Esophagus squamous epithelium (tissue), 5 donors: ENCODE measurements at places on chromosomes 5 and 9. TPM values are rescaled to one million over a fixed set of nuclear protein-coding genes. Genes with fewer than 3 reads are reported as not detected.

GRCh38 chr9:128127568-128127989 lies at the start of gene PTGES2:
Gene PTGES2 (minus strand): TSS chr9:128127729. CDS start chr9:128127717, 12 bp downstream.
- no peak for DNase-seq

DNA sequence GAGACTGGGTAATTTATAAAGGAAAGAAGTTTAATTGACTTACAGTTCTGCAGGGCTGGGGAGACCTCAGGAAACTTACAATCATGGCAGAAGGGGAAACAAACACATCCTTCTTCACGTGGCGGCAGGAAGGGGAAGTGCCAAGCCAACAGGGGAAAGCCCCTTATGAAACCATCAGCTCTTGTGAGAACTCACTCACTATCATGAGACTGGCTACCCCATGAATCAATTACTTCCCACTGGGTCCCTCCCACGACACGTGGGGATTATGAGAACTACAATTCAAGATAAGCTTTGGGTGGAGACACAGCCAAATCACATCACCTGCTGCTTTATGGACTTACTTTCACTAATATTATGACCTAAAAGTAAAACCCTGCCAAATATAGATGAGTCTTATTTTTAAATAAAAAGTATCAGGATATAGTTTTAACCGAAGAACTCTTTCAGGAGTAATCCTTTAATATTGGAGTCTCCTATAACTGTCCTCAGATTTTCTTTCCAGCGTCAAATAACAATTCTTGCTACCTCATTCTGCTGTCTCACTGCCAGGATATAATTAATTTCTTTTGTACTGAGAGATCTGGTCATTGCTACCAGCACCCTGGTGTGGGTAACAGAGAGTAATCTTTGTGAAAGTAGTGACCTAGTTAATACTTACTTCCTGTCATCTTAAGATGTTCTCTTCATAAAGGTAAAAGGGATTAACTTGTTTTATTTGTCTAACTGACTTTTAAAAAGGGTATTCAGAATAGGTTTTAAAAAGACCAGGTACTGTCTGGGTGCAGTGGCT lies 68.6 kb downstream of the NLN start:
- no peak for DNase-seq

GRCh38 chr5:75152860-75153259 lies 83.8 kb downstream of the ANKRD31 start:
- DNase-seq, result no peak

DNA sequence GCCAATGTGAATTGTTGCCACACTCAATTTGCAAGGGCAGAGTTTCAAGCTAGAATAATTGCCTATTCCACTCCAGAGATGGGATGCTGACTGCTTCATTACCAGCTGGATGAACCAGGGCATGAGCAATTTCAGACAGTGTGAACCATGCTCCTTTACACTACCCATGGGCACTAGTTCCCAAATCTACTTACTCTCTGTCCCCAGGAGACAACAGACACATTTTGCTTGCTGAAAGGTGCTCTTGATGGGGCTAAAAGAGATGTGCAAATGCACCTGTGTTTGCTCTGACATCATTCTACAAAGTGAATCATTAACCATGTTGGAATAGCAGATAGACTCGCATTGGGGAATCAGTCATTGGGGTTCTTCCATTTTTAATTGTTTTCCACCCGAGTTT lies 522.3 kb upstream of the NUDT12 start:
- DNase-seq, result no peak

- no peak for DNase-seq
Observed at GRCh38 chr9:133250741-133251170, 24.2 kb downstream of the ABO start.

GRCh38 chr9:115794921-115795475 lies 358.6 kb upstream of the PAPPA start:
- no peak for DNase-seq

DNA sequence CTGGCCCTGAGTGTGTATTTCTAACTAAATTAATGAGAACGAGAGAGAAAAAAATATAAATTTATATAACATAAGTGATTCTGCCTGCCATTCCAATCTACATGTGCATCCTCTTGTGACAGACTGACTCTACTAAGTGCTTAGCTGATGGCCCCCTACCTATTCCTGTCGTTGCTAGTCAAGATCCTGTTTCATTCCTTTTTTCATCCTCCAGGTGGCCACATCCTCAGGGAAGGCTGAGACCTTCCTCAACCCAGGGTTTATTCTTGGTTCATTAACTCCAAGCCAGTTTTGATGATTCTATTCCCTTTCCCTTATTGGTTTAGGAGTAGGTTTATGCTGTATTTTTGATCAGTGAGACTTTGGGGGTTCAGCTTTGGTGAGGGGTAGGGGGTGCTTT lies 201.3 kb downstream of the C9orf152 start:
- DNase-seq, result no peak

DNA sequence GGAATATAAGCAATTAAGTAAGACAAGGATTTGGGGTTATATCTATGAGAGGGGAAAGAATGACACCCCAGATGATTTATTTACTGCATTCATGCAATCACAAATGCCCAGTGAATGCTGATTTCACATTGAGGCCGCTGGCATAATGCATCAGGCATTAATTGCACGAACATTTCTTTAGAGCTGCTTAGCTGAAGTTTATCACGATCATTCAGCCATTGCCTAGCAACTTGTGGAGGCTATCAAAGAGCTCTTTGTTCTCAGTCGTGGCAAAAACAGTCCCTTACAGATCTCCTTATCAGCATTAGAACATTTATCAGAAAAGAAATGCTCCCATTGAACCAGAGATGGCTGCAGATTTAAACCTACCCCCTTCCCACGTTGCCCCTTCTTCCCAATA lies 88.7 kb upstream of the PRRC1 start:
- no peak for DNase-seq

DNA sequence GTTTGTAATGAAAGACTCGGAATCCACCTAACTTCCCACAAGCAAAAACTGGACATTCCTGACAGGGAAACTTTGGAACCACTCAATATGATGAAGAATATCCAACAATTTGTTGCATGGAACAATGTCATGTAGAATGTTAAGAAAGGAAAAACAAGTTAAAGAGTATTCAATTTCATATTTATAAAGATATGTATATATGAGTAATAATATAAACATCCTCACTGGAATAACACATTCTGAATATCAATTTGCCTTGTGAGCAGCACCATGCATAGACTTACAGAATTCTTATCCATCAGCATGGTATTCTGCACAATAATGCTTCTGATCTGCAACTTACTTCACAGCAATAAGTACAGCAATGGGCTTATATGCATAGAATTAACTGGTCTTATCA lies 650.3 kb downstream of the SEMA5A start:
- DNase-seq, result no peak

- DNase-seq, result no peak
Observed at GRCh38 chr9:32427111-32427873, 42.8 kb downstream of the ACO1 start.

- DNase-seq, result no peak
Observed at GRCh38 chr9:131407717-131408195, 13.9 kb downstream of the PRRC2B start.

DNA sequence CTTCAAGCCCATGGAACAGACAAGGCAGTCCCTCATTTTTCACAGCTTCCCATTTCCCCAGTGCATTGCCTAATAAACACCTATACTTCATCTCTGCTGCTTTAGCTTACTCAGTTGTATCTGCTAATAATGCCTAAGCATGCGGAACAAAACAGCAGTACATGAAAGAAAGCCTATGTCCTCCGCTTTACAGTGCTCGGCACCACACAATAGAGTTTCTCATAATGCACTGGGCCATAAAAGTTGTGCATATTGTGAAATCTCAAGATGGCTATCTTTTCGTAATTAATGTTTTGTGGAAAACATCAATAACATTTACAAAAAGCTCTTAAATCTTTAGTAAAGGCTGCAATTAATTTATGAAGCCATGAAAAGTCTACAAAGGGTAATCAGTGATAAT lies 69.3 kb downstream of the DENND1A start:
- no peak for DNase-seq

GRCh38 chr9:122941582-122942234 lies 888 bp downstream of the RABGAP1 start:
- DNase-seq, result no peak

GRCh38 chr5:44245935-44246334 lies 143.3 kb downstream of the FGF10 start:
- no peak for DNase-seq

DNA sequence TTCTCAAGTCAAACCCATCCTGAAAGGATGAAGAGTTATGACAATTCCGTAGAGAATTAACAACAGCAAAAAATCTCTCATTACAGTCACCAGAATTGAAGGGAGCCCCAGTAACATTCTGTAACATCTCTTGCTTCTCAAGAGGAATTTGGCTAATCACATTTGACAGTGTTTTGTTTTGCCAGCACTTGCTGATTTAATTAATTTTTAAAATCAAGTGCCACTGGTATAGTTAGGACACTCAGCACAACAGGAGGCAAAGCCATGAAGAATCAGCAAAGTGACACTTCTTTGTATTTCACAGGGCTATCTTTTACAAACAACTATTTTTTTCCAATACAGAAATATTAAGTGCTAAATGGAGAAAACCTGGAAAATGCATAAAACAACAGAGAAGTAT lies 152.8 kb downstream of the MCTP1 start:
- no peak for DNase-seq

GRCh38 chr5:36720688-36721087 lies 114.3 kb downstream of the SLC1A3 start:
- DNase-seq, result no peak

GRCh38 chr9:82491604-82492003 lies 503.0 kb downstream of the SPATA31D1 start:
- DNase-seq, result no peak

- no peak for DNase-seq
Observed at GRCh38 chr9:18269561-18269960, 204.4 kb upstream of the ADAMTSL1 start.

- DNase-seq, result no peak
Observed at GRCh38 chr5:157449011-157449723, 10.8 kb upstream of the NIPAL4 start.

DNA sequence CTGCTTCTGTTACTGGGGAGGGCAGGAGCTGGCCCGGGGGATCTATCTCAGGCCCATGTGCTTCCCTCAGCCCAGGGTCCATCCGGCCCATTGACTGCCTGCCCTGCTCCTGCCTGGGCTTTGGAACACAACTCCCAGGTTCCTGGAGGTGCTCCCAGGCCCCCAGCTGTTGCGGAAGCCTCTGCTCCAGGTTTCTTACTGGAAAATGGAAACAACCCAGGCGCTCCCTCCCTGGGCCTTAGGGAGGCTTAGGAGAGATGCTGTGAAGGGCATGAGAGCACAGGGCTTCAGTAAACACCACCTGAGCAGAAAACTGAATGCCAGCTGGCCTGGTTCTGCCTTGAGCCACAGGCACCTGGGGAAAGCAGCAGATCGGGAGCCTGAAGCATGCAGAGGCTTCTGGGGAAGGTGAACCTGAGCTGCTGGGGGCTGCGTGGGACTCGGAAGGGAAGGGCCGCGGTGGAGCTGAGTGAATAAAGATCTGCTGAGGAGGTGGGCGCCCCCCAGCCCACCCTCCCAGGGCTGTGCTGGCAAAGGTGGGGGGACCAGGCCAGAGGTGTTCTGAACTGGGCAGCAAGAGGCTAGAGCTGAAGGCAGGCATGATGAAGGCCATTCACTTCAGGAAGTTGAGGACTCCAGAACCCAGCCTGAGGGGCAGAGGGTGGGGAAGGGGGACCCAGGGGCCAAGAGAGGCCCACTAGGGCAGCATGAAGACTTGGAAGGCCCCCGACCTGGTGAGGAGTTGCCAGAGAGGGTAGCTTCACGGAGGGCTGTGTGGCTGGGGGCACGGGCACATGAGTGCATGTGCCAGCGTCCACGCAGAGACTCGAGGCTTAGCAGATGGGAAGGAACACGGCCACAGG lies 64.8 kb downstream of the SHB start:
- DNase-seq, result no peak

DNA sequence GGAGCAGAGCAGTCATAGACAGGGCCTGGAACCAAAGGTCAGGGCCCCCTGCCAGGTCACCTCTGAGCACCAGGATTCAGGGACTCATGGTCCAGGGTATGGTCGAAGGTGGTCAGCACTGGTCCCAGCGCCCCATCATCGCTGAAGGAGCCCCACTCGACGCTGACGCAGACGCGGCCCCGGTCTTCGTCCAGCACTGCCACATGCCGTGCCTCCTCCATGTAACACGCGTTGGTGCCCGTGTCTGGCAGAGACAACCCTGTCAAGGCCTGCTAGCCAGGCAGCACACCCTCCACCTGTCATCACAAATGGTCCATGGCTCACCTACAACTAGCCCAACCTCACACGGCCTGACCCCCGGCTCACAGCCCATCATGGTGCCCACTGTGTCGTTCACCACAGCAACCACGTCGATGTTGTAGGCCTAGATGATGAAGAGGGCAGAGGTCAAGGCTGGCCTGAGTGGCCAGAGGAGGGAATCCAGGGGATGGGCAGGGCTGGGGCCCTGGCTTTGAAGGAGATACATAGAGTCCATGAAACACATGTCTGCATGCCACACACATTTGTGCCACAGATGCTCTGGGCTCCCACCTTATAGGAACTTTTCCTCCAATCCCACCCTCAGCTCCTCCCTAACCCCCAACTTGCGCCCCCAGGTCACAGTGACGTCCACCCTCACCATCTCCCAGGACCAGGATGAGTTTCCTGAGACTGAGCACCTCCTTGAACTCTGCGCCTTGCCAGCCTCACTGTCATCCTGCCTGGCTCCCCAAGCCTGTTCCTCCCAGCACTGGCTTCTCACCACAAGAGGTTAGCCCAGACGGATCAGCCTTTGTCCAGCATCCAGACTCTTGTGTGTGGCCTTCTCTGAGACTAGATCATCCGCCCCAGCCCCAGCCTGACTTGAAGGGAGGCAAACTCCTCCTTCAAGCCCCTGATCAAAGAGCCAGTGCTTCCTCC lies 9.5 kb downstream of the HK3 start:
- no peak for DNase-seq

GRCh38 chr9:122109035-122109813 lies 16.1 kb upstream of the TTLL11 start:
- no peak for DNase-seq

DNA sequence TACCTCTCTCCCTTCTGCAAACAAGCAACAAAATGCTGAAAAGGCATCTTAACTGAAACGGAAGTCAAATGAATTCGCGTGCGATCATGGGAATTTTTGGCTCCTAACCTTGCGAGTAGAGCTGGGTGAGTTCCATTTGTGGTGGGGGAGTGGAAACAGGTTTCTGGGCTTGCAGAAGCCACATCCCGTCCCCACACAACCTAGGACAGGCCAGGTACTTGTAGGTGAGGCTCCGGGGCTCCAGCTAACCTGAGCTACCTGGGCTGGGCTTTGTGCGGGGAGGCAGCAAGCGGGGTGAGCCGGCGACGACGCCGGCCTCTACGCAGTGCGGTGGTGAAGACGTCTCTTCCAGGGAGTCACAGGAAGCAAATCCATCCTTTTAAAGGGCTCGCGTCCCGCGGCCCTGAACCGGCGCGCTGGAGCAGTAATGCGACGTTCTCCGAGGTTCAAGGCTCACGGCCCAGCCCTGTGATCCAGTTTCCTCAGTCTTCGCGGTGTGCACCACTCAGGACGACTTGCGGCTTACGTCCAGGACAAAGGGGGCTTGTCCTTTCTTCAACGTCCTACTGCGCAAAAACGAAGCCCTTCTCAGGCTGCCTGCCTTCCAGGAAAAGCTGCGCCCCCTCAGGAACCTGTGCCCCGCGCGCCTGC lies 567 bp upstream of the SPIN1 start:
- no peak for DNase-seq

- DNase-seq, result no peak
Observed at GRCh38 chr9:117315236-117315635, 99.6 kb downstream of the ASTN2 start.

The LCP2 gene
- 17.9 TPM for total RNA-seq

The FAM200C gene
- total RNA-seq, result 3.2 TPM

The C9orf153 gene
- not detected for total RNA-seq

The MYOT gene
- 0.92 TPM for total RNA-seq

The PTPN3 gene
- total RNA-seq, result 15.3 TPM

The RMRP gene
- 2,880 TPM for total RNA-seq

The ANKRD18B gene
- total RNA-seq, result 10.8 TPM

The SLC36A2 gene
- not detected for total RNA-seq

The HTR1A gene
- not detected for total RNA-seq
